Tracheal epithelial cell (primary cell): ENCODE measurements at places on chromosomes 2 and 18. TPM values are rescaled to one million over a fixed set of nuclear protein-coding genes. Genes with fewer than 3 reads are reported as not detected.

The HIBCH gene
- total RNA-seq, result 6.4 and 9.9 TPM in 2 replicates

The IFIH1 gene
- 1.9 and 15.2 TPM in 2 replicates for total RNA-seq

The GNAL gene
- total RNA-seq, result 17.1 and 32.4 TPM in 2 replicates

The RNF152 gene
- total RNA-seq, result 31.6 and 35.8 TPM in 2 replicates

The ASIC4 gene
- not detected in 2 replicates for total RNA-seq

The PTPRN gene
- total RNA-seq, result 0.21 and 2.2 TPM in 2 replicates
